SK-N-SH treated with all-trans-retinoic acid at 6 μM for 48 hours (cell line): ENCODE measurements at places on chromosomes 11 and 22.

DNA sequence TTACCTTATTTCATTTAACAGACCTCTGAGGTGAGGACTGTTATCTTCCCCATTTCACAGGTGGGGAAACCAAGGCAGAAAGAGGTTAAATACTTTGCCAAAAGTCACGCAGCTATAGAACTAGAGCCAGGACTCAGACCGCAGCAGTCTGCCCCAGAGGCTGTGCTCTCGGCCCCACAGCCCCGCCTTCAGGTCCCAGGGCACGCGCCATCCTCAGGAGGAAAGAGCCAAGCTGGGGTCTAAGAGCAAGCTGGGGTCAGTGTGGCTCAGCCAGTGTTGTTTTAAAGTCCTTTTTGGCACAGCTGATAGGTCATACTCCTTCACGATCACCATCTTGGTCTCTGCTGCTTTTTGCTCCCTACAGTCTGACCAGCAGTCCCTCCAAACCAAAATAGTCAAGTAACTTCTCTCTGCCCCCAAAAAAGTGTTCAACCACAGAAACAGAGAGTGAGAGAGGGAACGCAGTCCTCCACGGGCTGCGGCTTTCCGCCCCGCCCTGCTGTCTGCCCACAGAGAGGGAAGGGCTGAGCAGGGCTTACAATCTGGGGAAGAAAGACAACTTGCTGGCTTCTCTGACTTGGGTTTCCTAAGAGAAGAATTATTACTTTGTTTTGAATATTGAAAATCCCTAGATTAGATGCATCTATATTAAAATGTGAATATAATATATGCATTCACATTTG, 137.2 kb upstream of the OPCML start:
- ATAC-seq, result no peak

DNA sequence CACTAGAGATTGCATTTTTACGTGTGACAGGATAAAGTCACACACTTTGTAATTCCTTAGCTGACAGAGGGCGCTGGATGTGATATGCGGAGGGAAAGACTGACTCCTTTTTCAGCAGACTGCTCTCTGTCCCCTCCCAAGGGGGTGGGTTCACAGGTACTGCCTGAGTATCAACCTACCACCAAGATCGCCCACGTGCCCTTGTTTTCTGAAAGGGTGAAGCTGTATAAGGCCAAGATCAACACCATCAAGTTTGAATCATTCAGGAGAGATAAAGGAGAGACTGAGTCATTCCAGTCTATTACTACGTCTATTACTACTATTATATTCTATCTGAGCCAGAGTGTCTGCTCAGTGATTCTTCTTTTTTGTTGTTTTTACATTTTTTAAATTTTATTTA, 30.7 kb downstream of the BUD13 start:
- no peak; the same call in 2 of the 3 replicates for ATAC-seq

GRCh38 chr11:70313945-70314344, 43.5 kb downstream of the PPFIA1 start:
- ATAC-seq, result no peak

DNA sequence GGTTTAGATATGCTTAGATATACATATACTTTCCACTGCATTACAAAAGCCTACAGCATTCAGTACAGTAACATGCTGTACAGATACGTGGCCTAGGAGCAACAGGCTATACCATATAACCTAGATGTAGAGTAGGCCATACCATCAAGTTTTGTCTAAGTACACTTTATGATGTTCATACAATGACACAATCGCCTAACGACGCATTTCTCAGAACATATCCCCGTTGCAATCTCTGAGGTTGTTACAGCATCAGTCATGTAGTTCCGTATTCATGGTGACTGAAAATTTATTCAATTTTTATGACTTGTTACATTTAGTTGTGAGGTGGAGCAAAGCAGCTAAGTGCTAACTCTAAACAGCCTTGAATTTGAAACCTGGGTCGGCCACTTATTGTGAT, 6.7 kb downstream of the ZBTB44 start:
- no peak for ATAC-seq

- ATAC-seq, result no peak
These were observed 21.1 kb downstream of the PRR14L start for GRCh38 chr22:31728857-31729256.
